ENCODE measurements at places on chromosomes 2 and 18.

GRCh38 chr2:233501198-233502076 is 65.1 kb downstream of the USP40 start:
- DNase-seq: no peak

GRCh38 chr2:101012054-101012705 is 10.1 kb downstream of the RPL31 start:
- DNase-seq: no peak

GRCh38 chr18:8253944-8254343 is 355.3 kb upstream of the RAB12 start:
- DNase-seq: no peak

GRCh38 chr2:175310813-175311504 is 129.4 kb upstream of the ATP5MC3 start:
- DNase-seq: no peak

- DNase-seq: no peak
Observed at GRCh38 chr18:69838620-69839411, 108.9 kb downstream of the CD226 start.

GRCh38 chr2:6864231-6864754 is 1.4 kb downstream of the CMPK2 start:
- no peak for DNase-seq

GRCh38 chr2:218816561-218817011 is 15.0 kb downstream of the PRKAG3 start:
- DNase-seq: no peak

DNA sequence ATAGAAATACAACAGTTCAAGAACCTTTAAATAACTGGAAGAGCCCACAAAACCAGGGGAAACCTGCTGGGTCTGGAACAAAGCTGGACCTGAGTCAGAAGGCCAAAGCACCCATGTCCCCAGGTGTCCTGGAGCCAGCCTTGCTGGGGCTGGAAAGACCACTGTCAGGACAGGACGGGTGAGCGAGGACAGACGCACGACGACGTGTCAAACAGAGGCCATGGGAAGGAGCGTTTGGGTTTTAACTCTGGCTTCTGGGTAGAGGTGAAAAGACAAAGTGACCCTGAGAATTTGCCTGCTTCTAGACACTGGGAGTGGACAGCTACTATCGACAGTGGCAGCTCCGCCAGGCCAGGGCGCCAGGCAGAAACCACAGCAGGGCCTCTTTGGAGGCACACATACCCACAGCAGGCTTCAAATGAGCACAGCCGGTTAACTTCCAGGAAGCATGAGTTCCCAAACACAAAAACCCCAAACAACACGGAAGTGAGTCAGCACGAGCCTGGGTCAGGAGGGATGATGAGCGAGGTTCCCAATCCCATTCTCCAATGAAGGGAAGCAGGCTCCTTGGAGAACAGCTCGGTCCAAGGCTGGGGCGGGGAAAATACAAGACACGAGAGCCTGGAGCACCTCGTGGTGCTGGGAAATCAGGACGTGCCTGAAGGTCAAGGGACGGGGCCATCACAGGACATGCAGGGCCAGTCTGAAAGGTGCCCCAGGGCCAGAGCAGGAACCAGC is 208.0 kb downstream of the TWIST2 start:
- DNase-seq: no peak

DNA sequence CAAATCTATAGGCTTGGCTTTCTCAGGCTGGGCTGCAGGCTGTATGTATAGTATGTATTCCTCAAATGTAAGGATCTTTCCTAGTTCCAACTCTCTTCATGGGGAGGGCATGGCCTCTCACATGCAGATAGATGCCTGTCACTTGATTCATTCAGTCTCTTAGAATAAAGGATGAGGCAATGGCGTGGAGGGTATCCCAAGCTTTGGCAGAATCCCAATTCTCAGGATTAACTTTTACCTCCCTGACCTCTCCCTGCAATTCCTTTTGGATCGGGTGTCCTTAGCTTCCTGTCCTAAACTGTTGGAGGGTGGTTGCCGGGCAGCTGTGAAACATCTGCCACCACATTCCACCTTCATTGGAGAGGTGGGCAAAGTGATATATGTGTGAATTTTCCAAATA is 80.3 kb downstream of the INSIG2 start:
- no peak for DNase-seq

- DNase-seq: no peak
Observed at GRCh38 chr2:222283634-222284033, 15.2 kb downstream of the PAX3 start.

DNA sequence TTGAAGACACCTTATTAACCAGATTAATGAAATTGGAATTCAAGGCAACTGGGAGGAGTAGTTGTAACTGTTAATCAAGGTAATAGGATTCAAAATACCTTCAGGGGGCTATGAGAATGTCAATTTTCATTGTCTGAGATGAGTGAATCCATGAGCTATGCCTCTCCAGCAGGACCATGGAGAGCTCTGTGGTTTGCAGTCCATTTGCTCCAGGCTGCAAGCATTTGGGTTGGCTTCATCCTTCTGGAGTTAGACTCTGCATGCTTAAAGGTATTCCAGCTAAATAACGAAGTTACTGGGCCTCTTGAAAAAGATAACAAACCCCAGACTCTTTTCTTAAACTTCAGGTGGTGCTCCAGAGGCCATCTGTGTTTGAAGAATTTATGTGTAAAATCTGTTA is 207.1 kb upstream of the SLC8A1 start:
- DNase-seq: no peak

- DNase-seq: no peak
Observed at GRCh38 chr2:186059096-186059495, 320.5 kb downstream of the FSIP2 start.

DNA sequence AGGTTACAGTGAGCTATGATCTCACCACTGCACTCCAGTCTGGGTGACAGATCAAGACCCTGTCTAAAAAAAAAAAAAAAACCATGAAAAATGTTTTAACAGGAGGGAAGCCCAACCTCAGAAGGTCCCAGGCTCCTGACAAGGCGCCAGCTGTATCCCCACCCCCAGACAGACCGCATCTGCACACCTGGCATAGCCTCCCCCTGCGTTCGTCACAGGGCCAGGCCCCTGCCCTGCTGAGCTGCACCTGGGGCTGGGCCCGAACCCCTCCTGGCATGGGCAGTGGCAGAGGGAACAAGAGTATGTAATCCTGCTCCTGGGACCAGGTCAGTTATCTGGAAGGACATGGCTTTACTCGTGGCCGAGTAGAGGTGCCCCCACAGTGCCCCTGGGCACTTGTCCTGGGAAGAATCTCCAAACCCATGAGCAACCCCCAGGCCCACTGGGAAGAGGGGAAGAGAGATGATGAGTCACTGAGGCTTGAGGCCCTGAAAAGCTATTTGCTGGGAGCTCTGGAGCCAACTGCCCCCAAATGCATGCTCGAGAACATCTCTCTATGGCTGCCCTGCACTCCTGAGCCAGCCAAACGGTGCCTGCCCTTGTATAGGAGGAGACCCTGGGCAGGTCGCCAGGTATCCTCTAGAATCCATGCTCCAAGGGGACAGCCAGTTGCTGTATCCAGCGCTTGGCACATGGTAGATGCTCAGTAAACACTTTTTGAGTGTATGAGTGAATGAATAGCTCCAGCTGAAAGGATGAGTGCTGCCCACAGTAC is 265.5 kb downstream of the ATAD2B start:
- DNase-seq: no peak

DNA sequence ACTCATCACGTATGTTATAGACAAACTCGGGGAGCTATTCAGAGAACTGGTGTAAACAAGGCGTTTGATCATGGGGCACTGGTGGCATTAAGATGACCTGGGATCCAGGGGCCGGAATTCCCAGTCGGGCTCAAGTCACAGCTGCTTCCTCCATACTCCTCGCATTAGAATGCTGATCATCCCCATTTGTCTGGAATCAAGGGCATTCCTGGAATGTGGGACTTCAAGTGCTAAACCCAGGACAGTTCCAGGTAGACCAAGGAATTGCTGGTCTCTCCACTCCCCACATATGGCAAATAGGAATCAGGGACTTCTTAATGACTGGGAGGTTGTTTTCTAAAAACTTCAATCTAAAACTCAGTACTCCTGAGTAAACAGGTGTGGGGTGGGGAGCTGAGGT is 355.7 kb upstream of the RAB6C start:
- no peak for DNase-seq

DNA sequence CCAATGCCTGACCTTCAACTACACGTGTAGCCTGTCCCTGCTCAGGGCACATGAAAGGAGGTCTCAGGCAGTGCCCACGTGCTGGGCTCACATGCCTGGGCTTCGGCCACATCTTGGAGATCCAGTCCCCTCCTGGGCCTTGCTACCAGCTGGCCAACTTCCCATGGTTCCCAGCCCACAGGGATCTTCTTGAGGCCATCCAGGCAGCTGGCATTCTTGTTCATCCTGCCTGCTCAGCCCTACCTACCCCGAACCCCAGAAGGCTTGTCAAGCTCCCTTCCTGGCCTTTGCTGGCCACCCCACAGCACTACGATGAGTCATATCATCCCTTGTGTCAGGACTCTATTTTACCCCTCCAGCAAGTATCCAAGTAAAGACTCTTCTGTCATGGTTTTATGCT is 97.1 kb downstream of the ZBTB7C start:
- DNase-seq: no peak

DNA sequence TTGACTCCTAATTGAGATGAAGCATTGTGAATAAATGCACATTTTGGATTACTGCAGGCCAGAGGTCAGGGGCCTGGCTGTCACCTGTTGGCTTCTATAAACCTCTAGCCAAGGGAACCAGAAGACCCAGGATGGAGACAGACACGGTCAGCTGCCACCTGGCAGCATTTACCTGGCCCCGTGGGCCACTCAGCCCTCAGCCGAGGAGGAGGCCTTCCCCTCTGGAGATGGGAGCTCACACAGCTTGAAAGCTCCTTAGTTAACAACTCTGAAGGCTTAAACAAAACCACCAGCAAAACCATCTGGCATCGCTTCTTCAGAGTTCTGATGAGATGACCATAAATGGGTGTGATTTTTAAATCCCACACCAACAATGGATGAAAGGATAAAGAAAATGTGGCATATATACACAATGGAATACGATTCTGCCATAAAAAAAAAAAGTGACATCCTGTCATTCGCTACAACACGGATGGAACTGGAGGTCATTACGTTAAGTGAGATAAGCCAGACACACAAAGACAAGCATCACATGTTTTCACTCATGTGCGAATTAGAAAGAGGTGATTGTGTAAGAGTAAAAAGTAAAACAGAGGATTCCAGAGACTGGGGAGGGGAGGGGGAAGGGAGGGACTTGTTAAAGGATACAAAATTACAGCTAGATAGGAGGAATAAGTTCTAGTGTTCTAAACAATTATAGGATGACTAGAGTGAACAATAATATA is 218.4 kb downstream of the TMEM163 start:
- DNase-seq: no peak

DNA sequence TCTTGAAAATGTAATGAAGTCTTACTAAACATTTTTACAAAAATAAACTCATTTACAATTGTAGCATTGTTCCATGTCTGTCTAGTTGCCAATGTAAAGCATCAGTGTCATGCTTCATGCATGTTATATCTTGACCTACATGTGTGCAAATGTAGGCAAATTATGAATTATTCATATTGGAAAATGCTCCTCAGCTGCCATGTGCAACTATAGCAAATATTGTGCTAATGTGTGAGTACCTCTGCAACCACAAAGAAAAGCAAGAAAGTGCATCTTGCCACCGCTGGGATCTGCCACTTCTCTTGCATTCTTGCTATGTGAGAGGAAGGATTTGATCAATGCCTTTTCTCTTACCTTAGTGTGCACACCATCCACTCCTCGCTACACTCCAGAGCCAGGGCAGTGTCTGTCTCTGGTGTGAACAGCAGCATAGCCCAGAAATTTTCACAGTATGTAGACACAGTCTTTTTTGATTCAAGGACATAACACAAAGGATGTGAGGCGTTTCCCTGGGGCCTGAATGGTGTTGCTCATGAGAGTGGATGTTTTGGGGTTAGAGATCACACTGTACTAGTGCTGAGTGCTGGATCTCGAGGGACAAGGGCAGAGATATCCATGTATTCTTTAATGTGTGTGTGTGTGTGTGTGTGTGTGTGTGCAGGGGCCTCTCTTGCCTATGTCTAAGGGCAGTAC is 47.6 kb upstream of the HAAO start:
- DNase-seq: no peak

GRCh38 chr2:230343747-230344146 is 16.8 kb downstream of the SP140L start:
- DNase-seq: no peak

DNA sequence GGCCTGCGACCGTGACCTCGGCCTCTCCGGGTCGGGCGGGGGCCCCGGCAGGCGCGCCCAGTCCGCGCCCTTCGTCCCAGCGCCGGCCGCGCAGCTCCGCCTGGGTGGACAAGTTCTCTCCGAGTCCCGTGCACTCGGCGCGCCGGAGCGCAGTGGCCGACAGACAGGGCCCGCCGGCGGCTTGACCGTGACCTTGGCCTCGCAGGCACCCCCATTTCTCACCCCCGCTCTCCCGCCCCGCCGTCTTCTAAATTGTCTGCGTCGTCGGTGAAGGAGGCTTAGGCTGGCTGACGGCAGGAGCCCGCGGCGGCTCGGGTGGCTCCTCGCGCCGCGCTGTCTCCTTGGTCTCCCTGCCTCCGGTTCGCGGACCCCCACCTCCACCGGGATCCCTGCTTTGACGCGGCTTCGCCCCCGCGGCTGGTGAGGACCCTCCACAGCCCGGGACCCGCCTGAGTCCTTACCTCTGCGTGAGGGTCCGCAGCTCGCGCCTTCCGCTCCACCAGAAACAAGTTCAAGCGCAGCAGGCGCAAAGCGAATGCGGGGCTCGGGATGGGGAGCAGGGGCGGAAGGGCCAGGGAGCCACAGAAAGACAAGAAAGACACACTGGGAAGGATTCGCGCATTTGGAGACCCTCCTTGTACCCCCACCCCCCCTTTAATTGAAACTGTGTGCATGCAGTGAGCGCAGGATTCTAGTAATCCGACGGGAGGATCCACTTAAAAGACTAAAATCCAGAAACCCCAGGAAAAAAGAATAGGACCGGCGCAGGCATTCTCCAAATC is 4.0 kb downstream of the PTGR3 start:
- no peak for DNase-seq

DNA sequence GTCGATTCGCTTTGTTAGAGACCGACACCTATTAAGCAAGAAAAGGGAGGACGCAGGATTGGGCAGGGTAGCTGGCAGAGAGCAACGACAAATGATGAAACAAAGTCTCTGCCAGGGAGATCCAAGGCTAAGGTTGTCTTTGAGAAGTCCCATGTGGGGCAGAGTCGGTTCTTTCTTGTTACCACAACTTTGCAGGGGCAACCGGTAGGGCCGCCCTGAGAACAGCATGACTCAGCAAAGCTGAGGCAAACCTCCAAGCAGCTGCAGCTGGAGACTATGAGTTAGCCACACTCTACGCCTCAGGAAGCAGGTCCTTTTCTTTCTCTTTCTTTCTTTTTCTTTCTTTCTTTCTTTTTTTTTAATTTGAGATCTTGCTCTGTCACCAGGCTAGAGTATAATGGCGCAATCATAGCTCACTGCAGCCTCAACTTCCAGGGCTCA is 452.3 kb upstream of the ID2 start:
- peak; percentile 18 for DNase-seq

DNA sequence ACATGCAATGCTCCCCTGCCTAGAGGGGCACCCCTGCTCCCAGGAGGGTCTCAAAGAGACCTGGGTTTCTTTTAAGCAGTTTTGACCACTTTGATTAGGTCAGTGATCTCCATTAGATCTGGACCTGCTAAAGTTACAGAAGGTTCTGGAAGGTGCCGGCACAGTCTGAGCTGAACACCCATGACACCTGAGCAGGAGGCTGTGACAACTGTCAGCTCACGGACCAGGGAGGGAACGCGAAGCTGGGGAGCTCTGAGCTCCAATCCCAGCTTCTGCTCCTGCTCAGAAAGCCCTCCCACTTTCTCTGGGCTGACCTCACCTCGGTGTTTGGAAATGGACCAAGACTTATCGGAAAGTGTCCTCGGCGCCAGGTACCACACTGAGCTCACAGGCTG is 113.8 kb downstream of the NFATC1 start:
- no peak for DNase-seq
